ENCODE measurements at places on chromosomes 16 and 17. TPM values are rescaled to one million over a fixed set of nuclear protein-coding genes. Genes with fewer than 3 reads are reported as not detected.

HCRT gene
- total RNA-seq, result not detected

TP53TG3 gene
- 2.1 TPM for total RNA-seq

GINS2 gene
- total RNA-seq, result 48.9 TPM

MILR1 gene
- not detected for total RNA-seq

DHX58 gene
- 6.5 TPM for total RNA-seq

TNFSF12 gene
- not detected for total RNA-seq

SLC16A11 gene
- total RNA-seq, result not detected

OR3A3 gene
- total RNA-seq, result not detected

CCDC40 gene
- total RNA-seq, result 13.7 TPM

ATP5PD gene
- total RNA-seq, result 206 TPM

CLEC18A gene
- 1.7 TPM for total RNA-seq

CLEC18C gene
- not detected for total RNA-seq

IRX5 gene
- total RNA-seq, result not detected

TP53TG3B gene
- total RNA-seq, result not detected

SENP3 gene
- 157 TPM for total RNA-seq

PLEKHG4 gene
- 15.7 TPM for total RNA-seq

IL32 gene
- total RNA-seq, result 22.8 TPM

IL17C gene
- 0.43 TPM for total RNA-seq

MYH2 gene
- total RNA-seq, result not detected

AIPL1 gene
- not detected for total RNA-seq

TIMM22 gene
- total RNA-seq, result 27.4 TPM

TCAP gene
- 0.43 TPM for total RNA-seq

SLC38A8 gene
- total RNA-seq, result not detected

MFAP4 gene
- total RNA-seq, result not detected

LPO gene
- not detected for total RNA-seq

KLHL36 gene
- total RNA-seq, result 35.2 TPM

SNAI3 gene
- 0.88 TPM for total RNA-seq
